ENCODE measurements at places on chromosomes 11 and 22.

DNA sequence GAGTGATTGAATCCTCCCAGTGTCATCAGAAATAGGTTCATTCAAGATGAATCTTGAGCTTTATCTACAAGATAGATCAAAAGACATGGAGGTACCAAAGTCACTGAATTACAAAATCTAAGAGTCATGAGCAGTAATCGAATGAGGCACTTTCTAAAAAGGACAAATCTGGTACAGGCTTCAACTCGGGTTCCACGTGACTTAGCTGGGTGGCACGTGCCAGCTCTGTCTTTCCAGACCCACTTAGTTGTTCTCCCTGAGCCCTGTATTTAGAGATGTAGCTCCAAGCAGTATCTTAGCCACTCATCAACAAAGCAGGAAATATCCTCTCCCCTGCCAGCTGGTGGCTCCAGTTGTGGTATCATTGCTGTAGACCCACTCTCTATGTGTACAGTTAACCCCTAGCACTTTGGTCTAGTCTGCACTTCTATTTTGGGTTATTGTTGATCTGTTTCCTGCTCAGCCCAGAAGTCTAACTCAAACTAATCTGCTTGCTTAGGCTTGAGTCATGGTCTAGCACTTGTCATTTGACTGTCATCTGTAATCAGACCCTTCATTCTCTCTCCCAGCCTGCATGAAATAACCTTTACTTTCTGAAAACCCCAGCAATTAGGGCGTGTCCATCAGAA lies 528.7 kb downstream of the ETS1 start:
- no peak for DNase-seq

DNA sequence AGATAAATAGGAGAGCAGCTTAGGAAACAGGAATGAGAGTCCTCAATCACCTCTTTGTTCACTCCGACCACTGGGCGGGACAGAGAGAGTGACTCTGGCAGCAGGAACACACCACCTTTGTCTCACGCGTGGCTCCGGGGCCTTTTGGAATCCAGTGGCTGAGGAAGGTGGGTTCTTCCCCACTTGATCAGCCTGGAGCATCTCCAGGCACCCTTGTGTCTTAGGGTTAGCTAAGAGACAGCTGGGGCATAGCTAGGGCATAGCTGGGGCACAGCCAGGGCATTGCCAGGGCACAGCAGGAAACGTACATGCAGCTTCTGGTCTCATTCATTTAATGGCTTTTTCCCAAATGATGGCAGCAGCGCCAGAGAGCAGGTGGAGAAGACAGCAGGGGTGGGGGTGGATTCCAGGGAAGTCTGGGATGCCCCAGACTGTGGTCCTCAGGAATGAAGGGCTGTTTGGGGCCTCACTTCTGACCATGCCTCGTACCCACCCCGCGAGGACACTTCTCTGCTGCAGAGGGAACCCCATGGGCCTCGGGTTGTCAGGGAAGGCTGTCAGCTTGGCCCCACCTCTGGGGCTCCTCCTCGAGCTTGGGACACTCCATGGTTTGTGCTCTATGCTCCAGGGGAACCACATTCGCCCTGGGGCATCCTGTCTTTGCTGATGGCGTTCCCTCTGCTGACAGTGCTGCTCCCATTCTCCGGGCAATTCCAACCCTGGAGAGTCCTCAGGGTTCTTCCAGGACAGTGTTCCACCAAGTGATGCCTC lies 30.4 kb upstream of the SHANK2 start:
- DNase-seq, result no peak

DNA sequence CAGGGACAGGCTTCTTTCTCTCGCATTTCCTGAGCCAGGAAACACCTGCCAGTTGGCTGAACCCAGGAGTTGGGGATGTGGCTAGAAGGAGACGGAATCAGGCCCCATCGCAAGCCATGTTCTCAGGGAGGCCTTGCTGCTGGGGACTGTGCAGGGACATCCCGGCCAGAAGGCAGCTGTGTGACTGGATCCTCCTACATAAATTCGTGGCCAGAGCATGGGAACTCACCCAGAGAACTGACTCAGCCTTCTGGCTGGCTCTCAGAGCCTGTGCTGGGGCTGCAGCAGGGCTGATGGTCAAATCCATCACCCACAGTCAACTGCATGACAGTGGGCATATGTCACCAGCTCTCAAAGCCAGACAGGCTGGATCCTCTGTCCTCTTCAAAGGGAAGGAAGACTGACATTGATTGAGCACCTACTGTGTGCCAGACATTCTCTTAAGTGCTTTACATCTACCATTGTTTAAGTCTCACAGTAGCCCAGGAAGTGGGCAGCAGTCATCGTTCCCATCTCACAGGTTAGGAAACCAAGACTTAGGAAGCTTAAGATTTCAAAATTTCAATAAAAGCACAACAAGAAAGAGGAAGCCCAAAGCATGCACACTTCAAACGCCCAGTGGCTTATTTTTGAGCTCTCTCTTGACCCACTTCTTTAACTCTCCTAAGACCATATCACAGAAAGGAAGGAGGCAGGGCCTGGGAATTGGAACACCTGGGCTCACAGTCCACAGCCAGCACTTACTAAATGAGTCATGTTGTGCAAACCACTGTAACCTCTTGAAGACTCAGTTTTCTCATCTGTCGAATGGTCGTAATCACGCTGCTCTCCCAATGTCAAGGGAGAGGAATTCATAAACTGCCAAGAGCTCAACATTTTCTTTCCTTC lies 30.9 kb upstream of the CACNG2 start:
- no peak for DNase-seq

GRCh38 chr11:104365676-104366075 lies 201.7 kb upstream of the PDGFD start:
- DNase-seq, result no peak

GRCh38 chr11:96205460-96205809 lies 137.6 kb downstream of the MAML2 start:
- no peak for DNase-seq

GRCh38 chr11:13236626-13237025 lies 41.0 kb upstream of the BMAL1 start:
- no peak for DNase-seq

DNA sequence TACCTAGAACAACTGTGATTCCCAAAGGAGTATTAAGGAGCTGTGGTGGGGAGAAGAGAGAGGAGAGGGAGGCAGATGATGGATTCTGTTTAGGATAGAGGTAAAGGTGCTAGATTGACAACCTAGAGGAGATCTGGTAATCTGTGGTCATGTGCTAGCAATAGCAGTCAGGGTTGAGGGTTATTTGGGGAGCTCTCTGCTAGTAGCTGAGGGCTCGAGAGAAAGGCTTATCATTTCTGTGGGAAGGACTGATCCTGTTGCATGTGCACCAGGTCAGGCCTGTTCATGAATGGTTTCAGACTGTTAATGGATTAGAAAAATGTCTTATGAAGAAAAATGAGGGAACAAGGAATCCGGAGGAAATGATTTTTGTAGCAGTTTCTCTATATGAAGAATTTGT lies 63.2 kb downstream of the MTMR3 start:
- DNase-seq, result no peak

GRCh38 chr22:42964994-42965699 lies 49.8 kb downstream of the PACSIN2 start:
- no peak for DNase-seq

DNA sequence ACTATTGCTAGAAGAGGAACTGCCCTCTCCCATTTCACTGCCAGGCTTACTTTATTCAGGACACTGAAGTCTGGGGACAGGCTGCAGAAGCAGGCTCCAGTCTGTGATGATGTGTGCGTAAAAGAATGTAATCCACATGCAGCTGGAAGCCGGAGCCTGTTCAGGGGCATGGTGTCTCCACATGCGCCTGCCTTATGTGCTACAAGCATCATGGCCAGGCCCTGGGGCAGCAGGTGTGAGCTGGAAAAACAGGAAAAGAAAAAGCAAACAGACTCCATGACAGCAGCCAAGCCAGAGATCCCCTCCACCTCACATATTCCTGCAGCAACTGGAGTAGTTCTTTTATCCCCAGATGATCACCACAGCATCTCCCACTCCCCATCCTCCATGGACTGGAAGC lies 33.4 kb downstream of the ARFGAP2 start:
- DNase-seq, result no peak

- DNase-seq, result no peak
Observed at GRCh38 chr11:64089915-64090805, 54.4 kb downstream of the FLRT1 start.

DNA sequence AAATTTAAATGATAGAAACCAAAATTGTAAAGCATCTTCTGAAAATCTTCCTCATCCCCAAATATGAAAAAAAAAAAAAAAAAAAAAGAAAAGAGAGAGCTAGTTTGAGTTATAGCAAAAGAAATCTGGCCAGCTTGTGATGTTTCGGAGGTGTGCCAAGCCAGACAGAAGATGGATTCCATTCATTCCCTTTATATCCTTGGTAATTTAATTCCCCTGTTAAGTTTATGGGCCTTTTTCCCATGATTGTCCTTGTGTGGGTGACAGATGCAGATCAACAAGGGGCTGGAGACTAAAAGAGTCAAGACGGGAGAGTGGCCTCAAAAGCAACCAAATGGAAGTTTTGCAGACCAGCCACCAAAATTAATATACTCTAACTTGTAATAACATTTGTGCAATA lies 47.6 kb upstream of the PARVA start:
- no peak for DNase-seq

DNA sequence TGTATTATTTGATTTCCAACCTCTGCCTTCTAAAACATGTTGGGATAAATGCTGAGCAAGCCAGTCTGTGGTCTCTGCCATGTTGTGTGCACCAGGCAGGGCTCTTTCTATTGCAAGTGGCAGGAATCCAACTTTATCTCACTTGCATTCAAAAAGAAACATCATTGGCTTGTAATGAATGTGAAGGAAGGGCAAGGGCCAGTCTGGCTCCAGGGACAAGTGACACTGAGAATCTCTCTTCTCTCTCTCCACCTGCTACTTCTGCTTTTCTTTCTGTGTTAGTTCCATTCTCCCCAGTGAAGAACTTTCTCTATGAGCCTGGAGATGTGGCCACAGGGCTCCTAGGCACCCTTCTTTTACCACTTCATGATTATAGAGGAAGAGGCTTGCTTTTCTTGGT lies 329.9 kb upstream of the NCAM1 start:
- no peak for DNase-seq

DNA sequence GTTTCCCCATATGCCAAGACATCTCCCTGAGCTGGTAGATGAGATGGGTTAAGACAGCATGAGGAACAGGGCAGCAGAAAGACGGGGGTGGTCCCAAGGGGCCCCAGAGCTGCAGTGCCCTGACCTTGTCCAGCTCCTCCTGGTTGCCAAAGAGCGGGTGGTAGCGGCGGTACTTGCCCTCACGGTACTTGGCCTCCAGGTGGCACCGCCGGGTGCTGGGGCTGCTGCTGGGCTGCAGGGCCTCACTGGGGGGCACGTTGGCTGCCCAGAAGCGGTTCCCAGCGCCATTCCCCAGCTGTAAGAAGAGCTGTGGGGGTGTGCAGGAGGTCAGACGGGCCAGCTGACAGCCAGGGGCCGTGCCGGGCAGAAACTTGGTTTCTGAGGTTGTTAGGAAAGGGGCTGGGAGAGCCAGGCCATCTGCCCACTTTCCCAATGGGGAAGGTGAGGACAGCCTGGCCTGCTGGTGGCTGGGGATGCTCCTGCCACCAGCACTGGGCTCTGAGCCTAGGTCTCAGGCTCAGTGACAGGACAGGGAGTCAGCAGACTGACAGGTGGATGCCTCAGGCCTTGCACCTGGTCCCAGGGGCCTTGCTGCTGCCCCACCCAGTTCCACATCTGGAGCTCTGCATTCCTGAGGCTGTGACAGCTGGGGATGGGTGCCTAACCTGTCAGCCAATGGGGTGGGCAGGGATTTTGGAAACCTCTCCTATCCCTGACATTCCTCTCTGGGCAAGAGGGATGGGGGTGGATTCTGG lies 30.0 kb upstream of the PDE2A start:
- DNase-seq, result no peak

DNA sequence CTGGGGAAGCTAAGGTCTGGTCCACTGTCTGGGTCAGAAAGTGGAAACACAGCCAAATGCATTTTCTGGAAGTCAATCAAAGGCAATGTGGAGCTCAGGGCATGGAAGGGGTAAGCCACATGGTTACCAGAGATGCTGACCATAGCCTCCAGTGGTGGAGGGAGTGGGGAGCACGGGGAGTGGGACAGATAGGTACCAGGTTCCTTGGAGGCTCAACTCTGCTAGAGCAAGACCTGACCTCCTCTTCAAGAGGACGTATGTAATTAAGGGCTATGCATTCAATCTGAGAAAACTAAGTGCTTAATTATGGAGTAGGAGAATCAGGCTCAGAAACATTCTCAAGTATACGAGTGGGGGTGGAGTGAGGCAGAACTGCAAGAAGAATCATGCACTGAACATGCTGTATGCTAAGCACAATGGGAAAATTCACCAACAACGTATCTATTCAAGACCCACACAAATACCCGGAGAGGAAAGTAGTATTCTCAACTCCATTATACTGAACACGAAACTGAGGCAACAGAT lies 65.2 kb upstream of the PHOX2A start:
- no peak for DNase-seq

DNA sequence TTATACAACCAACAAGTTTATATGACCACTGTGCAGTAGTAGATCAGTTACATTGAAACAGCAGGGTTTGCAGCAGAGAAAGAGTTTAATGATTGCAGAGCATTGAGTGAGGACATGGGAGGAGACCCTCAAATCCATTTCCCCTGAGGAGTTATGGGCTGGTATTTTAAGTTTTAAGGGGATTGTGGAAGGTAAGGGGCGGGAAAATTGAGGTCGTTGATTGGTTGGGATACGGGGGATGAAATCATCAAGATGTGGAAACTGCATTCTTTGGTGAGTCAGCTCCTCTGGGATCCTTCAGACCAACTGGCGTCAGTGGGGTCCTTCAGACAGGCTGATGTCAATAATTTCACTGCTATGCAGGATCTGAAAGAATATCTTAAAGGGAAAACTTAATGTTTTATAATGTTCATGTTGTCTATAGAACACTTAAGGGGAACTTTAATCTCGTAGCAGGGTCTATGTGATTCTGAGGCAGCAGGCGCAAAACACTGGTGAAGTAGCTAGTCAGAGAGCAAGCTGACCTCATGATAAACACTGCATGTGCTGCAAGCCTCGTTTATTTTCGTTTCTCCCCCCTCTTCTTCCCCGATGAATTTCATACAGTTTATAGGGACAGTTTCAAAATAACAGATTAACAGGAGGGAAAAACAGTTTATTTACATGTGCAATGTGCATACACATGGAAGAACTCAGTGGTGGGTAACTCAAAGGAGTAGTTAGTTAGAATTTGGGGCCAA lies 17.4 kb upstream of the BACE1-AS start:
- DNase-seq, result no peak

DNA sequence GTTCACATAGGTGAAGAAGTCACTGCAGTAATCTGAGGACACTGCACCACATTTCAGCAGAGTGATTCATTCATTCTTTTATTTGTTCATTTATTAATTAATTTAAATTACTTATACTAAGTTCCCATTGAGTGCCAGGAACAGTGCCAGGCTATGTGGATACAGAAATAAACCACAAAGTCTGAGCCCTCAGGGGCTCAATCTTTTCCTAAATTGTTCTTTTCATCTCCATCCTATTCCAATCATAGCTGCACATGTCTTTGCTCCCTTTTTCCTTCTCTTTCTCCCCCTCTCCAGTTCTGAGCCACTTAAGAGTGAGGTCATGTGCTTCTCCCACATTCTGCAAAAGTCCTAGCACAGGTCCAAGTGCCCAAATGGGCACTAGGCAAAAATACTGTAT lies 4.9 kb downstream of the SYTL2 start:
- DNase-seq, result no peak

GRCh38 chr11:23789938-23790371 lies 706.9 kb upstream of the LUZP2 start:
- no peak for DNase-seq
